ENCODE measurements at places on chromosomes 2 and 18.

DNA sequence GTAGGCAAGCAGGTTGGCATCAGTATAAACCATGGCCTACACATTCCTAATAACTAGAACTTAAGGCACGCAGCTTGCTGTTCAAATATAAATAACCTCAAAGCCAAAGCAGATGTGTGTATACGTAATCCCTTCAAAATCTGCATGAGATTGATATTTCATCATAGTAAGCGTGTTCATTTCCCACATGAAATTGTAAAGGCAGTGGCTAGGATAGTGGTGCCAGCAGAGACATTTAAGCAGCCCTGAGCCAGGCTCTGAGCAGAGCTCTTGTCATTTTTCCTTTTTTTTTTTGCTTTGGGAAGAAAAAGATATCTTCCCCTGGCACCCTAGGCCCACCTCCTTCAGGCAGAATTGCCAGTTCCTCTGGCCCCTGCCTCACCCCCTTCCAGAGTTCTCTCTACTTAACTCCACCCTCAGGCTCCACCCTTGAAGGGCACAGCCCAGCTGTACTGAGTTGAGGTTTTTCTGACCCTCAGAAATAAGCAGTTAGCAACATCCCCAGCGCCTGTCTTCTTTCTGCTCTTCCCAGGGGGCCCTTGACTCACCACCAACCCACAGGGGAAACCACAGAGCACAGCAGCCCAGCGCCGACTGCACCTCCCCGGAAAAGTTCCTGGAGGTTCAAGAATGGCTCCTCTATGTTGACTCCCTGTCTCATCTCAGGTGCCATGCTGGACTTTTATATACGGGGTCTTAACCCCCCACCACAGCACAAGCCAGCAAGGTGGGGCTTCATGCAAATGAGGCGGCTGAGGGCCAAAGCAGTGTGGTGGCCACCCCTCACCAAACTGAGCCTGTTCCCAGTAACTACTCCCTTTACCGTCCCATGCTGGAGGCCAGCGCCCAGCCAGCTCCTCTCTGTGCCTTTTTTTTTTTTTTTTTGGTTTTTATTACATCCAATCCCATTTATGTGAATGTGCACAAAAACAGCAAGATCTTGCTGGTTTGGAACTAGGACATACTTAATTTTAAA is 84.7 kb downstream of the EHD3 start:
- peak; percentile 89 for DNase-seq

DNA sequence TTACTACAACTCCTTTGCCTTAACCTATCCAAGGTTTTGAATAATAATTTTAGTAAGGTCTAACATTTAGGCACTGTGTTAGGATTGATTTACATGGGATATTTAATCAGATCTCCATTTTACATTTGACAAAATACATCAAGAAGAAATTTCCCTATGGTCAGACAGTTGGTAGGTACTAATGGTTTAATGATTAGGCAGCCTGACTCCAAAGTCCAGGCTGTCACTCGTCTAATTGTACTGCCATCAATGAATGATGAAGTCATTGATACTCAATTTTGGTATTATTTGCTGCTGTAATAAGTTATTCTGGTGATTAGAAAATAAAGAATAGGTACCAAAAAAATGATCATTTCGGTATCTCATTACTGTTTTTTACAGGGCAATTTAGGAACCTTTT is 14.1 kb downstream of the BBS5 start:
- no peak for DNase-seq

DNA sequence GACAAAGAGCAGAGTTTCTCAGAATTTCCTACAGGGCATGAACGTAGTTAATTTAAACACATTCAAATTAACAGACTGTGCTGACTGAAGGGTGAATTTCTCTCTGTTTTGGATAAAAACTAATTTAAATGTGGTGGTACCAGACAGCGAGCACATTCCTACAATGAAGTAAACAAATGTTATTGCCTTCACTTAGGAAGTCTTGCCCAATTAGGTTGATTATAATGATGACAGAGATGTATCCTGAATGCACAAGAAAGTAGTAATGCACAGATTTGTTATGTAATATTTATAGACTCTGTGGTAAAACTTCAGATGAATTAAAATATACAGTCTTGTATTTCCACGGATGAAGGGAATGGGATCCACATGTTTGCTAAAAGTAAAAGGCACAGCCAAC is 507.2 kb downstream of the EPHA4 start:
- DNase-seq = no peak

- no peak for DNase-seq
These were observed 21.2 kb upstream of the OR6B3 start for GRCh38 chr2:240074545-240074944.

DNA sequence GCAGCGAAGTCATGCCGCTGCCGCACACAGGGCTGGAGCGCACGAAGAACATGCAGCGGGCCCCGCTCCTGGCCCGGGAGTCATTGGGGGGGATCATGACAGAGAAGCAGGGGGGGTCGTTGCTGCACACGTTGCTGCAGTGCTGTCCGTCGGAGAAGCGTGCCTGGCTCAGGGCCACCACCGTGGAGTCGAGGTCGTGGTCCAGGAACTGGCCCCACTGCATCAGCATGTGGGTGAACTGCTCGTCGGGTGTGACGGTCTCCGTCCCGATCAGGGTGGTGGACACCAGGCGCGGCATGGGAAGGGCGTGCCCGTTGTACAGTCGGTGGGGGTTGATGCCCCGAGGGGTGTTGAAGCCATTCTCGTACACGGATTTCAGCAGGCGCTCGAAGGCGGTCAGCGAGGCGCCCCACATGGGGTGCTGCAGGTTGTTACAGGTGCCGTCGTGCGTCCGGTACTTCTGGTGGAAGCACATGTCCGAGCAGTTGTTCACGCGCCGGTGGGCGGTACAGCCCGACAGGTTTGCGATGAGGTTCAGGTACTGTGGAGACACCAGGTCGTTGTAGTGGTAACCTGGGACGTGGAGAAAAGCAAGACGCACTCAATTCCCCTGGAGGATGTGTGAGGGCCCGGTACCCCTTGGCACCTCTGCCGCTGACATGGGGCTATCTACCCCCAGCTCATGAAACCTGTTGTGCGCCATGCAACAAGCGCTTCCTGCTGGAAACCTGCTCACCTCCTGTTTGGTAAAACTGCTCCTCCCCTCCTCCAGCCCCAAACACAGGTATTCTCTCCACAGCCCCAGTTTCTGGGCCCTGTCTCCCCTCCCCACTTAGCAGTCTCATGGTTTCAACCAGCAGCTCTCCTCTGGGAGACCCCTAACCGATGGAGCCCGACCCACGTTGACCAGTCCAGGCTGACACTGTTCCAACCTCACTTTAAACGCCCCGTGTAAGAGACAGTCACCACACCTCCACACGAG is 94.9 kb downstream of the PXDN start:
- no peak for DNase-seq

DNA sequence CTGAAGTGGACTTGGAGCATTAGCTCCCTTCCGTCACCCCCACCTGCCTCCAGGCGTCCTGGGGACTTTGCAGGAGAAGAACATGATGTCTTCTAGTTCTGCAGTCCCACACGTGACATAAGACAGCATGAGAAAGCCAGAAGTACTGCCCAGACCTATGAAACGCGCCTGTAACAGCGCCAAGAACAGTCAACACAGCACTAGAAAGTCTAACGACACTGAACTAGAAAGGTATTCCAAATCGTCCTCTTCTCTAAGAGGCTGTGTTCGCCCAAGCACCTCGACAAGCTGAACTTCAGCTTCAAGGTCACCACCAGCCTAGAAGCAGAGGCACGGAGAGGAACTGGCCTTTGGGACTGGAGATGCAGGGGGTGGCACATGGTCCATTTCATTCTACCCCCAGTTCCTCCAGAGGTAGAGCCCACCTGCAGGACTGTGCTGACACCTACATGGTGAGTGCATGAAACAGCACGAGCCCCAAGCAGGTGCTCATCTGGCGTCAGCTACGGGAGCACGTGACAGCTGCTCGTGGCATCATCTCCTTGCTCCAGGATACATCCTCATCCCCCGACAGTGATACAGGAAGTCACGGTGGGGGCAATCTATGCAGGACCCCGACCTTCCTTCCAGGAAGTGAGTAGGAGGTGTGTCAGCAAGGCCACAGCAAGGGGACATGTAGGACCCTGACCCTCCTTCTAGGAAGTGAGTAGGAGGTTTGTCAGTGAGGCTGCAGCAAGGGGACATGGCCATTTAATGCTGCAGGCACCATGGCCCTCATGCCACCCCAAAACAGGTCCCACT is 3.7 kb downstream of the HDAC4 start:
- no peak for DNase-seq

DNA sequence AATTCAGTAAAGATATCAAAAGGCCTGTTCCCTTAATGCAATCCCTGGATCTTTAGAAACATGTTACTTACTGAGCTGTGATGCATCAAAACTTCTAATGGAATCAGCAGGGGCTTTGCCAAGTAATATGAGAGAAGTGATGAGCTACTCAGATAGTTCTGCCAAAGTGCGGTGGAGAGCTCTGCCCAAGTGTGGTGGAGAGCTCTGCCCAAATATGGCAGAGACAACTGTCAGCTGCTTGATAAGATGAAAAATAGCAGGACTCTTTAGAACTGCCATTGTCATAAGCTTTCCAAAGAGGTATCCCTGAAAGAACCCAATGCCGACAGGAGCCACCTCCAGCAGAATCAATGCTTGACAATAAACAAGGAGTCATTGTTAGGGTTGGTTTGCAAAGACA is 167.9 kb upstream of the SLC39A10 start:
- no peak for DNase-seq

DNA sequence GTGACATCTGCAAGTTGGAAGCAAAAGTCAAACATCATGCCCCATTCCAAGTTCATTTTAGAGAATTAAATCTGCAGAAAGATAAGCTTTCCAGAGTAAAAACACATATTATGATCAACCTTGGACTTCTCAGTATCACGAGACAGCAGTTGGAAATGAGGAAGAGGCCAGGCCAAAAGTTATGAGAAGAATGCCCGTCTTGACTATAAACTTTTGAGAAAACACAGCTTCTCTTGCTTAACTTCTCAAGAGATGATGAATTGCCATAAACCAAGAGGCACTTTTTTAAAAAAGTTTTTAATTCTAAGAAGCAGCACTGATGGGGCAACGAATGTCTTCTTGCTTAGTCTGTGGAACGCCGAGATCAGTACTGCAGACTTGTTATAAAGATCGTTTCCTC is 52.6 kb upstream of the NFU1 start:
- DNase-seq = no peak

- no peak for DNase-seq
These were observed 23.6 kb downstream of the KANSL1L start for GRCh38 chr2:210147614-210148013.

DNA sequence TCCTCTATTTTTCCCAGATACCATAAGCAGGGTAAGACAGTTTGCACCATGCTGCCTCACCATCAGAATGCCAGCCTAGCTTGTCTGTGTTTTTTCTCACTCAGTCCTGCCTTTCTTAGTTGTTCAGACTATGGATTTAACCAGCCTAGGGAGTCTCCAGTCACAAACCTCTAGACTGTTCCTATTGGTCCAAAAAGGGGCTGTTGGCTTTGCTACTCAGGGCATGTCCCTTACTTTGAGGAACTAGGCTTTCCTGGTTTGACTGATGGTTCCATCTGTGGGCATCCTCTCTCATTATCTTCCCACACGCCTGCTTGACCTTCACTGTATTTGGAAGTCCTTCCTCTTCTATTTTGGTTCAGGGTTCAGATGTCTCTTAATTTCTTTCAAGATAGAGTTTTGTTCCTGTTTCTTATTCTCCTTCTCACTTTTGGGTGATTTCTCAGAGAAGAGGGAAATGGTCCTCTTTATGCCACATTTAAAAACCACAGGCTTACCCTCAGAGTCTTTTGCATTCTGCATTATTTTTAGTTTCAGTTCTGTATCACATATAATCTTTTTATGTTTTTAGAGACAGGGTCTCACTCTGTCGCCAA is 31.3 kb upstream of the TMEM131 start:
- DNase-seq = peak; percentile 89

GRCh38 chr2:64250751-64251423 is 106.7 kb upstream of the PELI1 start:
- no peak for DNase-seq

GRCh38 chr2:191369034-191369433 is 123.8 kb downstream of the MYO1B start:
- peak; percentile 23 for DNase-seq

DNA sequence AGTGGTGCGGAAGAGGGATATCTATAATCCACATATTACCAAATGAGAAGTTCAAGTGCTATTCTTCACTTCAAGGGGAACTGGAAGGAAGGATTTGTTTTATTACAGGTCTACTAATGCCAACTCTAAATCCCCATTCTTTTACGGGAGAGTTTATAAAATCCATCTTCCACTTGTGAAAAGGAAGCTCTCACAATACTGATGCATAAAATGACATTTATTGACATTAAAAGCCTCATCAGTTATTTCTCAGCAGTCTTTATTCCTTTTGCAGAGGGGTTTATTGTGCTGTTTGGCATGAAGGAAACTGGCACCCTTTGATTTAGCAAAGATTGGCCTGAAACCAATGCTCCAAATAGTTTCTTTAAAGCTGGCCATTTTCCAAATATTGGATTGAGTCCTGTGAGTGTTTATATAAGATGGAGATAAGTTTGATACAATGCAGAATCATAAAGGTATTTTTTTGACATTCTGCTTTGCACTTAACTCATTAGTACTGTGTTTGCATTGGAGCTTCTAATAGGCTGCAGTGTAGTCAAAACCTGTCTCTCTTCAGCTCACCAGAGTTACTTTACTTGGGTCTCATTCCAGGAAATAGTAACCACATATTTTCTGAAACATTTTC is 26.6 kb downstream of the LRP1B start:
- no peak for DNase-seq

GRCh38 chr2:15975261-15975600 is 34.9 kb downstream of the MYCN start:
- DNase-seq = no peak

DNA sequence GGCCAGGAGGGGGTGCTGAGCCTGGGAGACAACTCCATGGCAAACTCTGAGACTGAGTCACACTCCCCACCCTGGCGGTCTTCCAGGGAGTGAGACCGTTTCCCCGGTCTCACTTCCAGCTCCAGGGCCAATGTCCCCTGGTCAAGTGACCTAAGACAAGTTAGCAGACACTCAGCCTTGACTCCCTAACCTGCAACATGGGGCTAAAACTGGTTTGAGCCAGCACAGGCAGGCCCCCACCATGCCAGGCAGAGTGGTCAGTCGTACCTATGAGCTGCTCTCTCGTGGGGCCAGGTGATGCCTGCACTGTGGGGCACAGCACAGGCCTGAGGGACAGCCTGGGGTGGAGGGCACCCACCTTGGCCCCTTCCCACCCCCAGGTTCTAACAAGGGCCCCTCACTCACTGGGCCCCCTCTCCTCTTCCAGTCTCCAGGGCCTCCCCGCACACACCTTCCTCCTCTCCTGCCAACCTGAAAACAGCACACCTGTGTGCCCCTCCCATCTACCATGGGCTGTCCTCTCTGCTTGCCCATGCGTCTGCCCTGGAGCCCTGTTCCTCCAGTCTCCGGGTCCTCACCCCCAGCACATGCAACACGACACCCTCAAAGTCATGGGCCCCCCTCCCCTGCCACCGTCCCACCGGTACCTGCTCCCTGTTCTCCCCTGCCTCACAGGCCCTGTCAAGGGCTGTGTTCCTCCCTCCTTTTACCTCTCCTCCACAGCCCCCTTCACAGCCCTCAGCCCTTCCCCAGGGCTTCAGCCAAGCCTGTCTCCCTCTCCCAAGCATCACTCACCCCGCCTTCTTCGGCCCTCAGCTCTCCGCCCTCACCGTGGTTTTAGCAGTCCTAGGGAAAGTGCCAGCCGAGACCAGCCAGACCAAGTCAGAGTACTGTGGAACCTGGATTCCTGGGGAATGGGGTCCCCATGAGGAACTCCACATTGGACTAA is 1.6 kb downstream of the GPR17 start:
- no peak for DNase-seq

- no peak for DNase-seq
These were observed 57.2 kb downstream of the CYB5A start for GRCh38 chr18:74234326-74235171.

- DNase-seq = no peak
These were observed 2.6 kb downstream of the CDH2 start for GRCh38 chr18:28174181-28174905.

Measured in KBM-7 (cell line).